ENCODE measurements at places on chromosomes 2 and 18. TPM values are rescaled to one million over a fixed set of nuclear protein-coding genes. Genes with fewer than 3 reads are reported as not detected.

- no peak for DNase-seq
Observed at GRCh38 chr2:49154140-49154539, at the start of gene FSHR. Gene FSHR, minus strand, starts transcription at chr2:49154515. Its CDS starts 98 bp downstream, at chr2:49154417.

DNA sequence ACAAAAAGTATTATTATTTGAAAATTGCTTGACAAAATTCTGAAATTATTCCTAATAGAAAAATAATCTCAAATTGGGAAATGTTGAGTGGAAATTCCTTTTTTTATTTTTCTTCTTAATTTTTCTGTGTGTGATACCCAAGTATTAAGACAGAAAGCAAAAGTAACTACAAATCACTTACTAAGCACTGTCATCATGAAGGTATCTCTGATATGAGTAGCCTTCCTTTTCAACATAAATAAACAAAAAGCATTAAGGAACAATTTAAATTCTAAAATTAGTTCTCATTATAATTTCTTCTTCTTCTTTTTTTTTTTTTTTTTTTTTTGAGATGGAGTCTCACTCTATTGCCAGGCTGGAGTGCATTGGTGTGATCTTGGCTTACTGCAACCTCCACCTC, 174.2 kb upstream of the RBMS1 start:
- no peak for DNase-seq

- DNase-seq = no peak
Observed at GRCh38 chr2:47309472-47309951, 93.4 kb upstream of the MSH2 start.

DNA sequence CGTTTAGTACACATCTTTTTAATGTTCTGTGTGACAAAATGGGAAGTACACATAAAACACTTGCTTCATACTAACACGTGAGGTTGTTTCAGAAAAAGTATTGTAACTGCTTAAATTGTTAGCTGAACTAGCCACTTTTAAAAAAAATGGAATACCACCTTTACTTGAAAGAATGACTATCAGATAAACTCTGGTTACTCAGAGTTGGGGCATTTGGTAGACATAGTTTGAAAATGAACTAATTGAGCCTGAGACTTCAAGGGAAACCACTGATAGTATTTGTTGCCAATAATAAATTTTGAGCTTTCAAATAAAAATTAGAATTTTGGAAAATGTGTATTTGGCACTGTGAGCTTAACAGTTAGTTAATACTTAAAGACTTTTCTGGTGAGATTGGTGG, 103.0 kb upstream of the FBXO11 start:
- no peak for DNase-seq

- no peak for DNase-seq
Observed at GRCh38 chr2:133838642-133839365, 270.5 kb upstream of the NCKAP5 start.

DNA sequence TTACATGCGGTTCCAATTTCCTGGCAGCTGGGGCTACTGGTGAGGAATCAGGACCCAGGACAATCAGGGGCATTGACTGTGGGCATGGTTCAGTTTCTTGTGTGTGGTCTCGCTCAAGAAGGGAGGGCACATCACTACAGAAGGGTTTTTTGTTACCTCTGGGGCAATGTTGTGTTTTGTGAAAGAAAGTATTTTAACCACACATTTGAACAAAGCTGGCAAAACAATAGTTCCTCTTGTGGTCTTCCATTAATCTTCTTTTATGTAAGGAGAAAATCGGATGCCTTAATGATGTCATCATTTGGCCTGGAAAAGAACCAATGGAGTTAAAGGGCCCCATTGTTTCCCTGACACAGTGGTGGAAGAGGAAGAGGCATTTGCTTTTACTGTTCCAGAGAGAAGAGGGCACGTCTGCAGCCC, 197.4 kb downstream of the SH3BP4 start:
- DNase-seq = no peak

ADCYAP1 gene
- 2.7 TPM for total RNA-seq

DNA sequence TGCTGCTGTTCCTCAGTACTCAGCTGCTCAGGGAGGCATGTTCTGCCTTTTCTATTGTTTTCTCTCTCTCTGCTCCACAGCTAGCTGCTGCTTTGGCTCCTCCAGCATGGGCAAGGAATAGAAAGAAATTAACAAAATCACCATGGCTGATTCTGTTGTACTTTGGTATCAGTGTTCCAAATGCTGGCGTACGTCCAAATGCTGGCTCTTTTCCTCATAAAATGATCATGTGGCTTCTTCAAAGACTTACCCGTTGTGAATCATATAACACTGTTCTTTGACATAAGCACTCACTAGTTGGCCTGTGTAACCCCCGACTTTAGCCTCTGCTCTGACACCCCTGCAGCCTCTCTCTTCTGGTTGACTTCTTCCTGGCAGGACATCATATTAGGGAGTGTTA, 547.6 kb downstream of the CPS1 start:
- no peak for DNase-seq

DSG4 gene
- not detected for total RNA-seq

GRCh38 chr2:71716697-71717624, 263.6 kb downstream of the DYSF start:
- peak; percentile 66 for DNase-seq

- peak; percentile 1 for DNase-seq
Observed at GRCh38 chr2:142037744-142038143, 93.1 kb downstream of the LRP1B start.

OBSL1 gene
- total RNA-seq = 45.3 TPM

- no peak for DNase-seq
Observed at GRCh38 chr18:22185273-22185672, 15.9 kb downstream of the GATA6 start.

LRRC30 gene
- not detected for total RNA-seq

DNA sequence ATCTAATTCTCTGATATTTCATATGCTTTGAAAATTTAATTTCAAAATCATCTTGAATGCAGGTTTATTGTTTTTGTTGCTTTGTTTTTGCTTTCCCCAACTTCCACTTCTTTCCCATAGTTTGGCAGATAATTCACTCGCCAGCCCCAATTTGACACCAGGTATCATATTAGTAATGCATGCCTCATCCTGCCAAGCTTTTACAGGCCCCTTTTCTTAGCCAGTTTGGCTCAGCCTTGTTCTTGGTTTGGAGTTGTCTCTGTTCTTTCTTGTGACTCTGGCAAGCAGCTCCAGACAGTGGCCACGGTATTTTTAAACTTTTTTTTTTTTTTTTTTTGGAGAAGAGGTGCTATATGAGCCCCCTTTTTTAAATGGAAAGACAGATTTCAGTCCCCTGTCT, 65.3 kb downstream of the PMS1 start:
- no peak for DNase-seq

GRCh38 chr18:7177116-7177744, 53.7 kb upstream of the LRRC30 start:
- peak; percentile 50 for DNase-seq

GRCh38 chr2:131126436-131126835, 21.3 kb downstream of the PLEKHB2 start:
- no peak for DNase-seq

DNA sequence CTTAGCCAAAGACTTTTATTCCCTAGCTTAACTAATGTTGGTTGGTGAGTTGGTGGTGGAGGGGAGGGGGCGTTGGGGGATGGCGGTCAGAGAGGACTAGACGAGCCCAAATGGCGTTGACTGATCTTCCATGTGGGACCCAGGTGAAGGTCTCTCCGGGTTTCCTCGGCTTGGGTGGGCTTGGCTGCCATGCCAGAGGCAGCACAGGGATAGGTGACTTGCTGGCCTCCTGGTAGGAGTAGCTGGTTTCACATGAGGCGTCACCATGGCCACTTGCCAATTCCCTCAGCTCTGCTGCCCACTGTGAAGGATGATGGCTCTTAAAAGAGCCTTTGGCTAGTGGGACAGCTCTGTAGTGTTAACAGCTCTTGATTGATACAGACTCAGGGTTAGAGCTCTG, 1337.0 kb upstream of the FAM98A start:
- no peak for DNase-seq

TUBA3E gene
- 1.0 TPM for total RNA-seq

- no peak for DNase-seq
Observed at GRCh38 chr2:20663196-20664070, 3.5 kb upstream of the GDF7 start.

DNA sequence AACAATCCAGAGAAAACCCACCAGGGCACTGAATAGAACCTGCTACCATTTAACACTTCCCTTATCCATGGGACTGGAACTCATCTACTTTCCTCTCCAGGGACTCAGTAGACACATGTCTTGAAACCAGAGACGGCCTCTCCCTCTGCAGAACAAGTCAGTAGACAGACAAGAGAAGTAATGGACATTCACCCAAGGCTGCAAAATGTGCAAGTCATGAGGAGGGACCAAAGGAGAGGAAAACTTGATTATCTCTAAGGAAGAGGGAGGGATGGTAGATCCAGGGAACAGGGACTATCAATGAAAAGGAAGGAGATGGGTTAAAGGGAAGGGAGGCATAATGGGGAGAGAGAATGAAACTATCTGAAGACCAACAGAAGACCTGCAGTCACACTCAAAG, 5.3 kb upstream of the TTC39C start:
- no peak for DNase-seq

DNA sequence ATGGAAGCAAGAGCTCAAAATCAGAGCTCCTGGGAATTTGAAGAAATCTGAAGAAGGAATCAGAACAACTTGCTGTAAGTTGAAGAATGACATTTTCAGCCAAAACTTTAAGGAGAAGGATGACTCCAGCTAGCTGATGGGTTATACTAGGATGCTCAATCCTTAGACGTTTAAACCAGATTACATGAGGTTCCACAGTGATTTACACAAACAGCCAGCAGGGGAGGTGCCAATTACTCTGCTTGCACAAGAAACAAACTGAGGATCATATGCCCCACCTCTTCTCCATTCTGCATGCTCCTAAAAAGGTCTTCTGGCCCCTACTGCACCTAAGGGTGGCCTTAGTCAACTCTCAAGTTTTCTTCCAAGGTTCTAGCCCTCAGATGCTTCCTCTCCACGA, 47.9 kb upstream of the PCBP1 start:
- no peak for DNase-seq

ADAM23 gene
- 1.1 TPM for total RNA-seq

KHK gene
- 2.9 TPM for total RNA-seq

- DNase-seq = no peak
Observed at GRCh38 chr2:13770279-13770678, 862.2 kb upstream of the LRATD1 start.

DPY30 gene
- 141 TPM for total RNA-seq

GRCh38 chr2:234771176-234771575, 180.6 kb upstream of the SH3BP4 start:
- peak; percentile 84 for DNase-seq

DNA sequence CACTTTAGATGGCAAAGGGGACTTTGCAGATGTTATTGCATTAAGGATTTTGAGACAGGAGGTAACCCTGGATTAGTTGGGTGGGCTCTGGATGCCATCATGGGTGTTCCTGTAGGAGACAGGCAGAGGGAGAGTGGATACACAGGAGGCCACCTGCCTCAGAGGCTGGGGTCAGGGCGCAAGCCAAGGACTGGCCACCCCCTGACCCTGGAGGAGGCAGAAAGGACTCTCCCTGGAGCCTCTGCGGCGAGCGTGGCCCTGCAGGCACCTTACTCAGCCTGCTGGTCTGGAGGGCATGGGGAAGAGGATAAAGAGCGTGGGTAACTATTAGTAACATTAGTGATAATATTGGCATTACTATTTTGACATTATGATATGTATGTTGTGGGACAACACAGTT, 21.6 kb upstream of the OTOS start:
- DNase-seq = no peak
